Naive thymus-derived CD8-positive, alpha-beta T cell (primary cell): ENCODE measurements at places on chromosomes 2 and 18. TPM values are rescaled to one million over a fixed set of nuclear protein-coding genes. Genes with fewer than 3 reads are reported as not detected.
A peak's percentile ranks its signal among the peaks of the same experiment; 100 is the strongest.

DNA sequence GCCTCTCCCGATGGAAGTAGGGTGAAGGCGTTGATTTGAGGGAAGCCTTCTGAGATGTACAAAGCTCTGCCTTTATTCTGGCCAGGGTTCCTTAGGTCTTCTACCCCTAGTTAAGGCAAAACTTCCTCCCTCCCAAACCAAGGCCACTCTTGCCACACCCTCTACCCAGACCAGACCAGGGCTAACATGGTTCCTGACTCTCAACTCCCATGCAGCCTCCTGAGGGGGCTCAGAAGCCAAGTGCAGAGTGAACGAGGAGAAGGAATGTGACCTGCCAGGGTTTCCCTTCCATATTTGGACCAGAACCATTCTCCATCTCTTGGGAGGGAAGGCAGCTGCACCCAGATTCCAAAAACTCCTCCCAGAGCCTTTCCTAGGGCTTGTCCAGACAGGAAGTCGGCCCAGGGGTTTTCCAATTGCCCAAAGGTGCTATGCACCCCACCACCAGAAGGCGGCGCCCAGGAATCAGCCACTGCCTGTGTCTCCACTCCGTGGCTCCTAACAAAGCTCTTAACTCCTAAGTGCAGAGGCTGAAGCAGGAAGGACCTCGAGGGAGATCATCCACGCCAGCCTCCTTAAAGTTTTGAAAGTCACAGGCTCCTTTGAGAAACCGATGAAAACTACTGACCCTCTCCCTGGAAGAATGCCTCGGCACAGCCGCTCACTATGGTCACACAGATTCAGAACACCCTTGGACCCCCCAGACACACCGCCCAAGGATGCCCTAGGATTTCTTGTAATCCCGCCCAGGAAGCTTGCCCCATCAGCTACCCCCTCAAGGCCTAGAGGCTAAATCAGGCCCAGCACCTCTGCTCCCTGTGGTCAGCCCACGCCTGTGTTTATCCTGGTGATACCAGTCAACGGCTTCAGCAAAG is 157.8 kb downstream of the SMAD2 start:
- DNase-seq, result peak; percentile 28
- H3K36me3 ChIP-seq, result no peaks in the 10 kb centered on the region
- no peaks in the 10 kb centered on the region for H3K27me3 ChIP-seq
- peaks cover 3% of the 10 kb centered on the region for H3K4me1 ChIP-seq
- no peak overlapping the region for H3K4me3 ChIP-seq
- H3K27ac ChIP-seq, result no peak overlapping the region

GRCh38 chr18:77032181-77032701 is 100.3 kb downstream of the MBP start:
- H3K4me3 ChIP-seq, result no peak overlapping the region
- peaks cover 7% of the 10 kb centered on the region for H3K36me3 ChIP-seq
- H3K27ac ChIP-seq, result peak overlapping the region; percentile 50
- no peaks in the 10 kb centered on the region for H3K27me3 ChIP-seq
- H3K4me1 ChIP-seq, result peaks cover 19% of the 10 kb centered on the region
- no peak for DNase-seq

GRCh38 chr2:237244976-237245646 is 159.4 kb downstream of the COPS8 start:
- DNase-seq, result no peak
- H3K4me3 ChIP-seq, result no peak overlapping the region
- peaks cover 4% of the 10 kb centered on the region for H3K36me3 ChIP-seq
- peaks cover 14% of the 10 kb centered on the region for H3K27me3 ChIP-seq
- no peak overlapping the region for H3K27ac ChIP-seq
- no peaks in the 10 kb centered on the region for H3K4me1 ChIP-seq

The TBR1 gene
- total RNA-seq, result not detected

The DTNB gene
- total RNA-seq, result 41.5 TPM
